ENCODE measurements at places on chromosomes 2 and 18. TPM values are rescaled to one million over a fixed set of nuclear protein-coding genes. Genes with fewer than 3 reads are reported as not detected.

PMAIP1 gene
- polyA plus RNA-seq: 10.4 TPM

DNA sequence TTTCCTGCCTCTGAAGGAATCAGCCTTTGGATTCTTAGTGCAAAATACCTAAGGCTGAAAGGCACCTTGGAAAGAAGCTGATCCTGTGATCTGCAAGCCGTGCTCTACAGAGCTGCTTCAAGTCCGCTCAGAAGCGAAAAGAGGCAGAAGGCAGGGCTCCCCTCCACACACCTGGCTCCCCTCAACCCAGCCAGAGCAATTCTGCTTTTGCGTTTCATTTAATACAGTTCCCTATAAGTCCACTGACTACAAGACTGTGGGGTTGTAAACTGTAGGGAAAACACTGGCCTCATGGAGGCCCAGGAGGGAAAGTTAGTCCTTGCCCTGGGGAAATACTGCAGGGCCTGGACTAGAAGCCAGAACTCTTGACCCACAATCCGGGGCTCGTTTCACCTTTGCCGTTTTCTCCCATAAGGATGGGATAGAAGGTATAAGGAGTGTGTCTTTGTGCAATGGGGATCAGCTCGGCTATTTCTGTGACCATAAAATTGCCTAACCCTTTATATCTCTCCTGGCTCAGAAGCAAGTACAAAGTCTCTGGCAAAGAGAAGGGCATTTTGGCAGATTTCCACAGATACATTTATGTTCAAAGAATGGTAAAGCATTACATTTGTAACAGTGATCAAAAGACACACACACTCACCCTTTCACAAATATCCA is 95.8 kb upstream of the TEX51 start:
- no peaks in the 10 kb centered on the region for H3K4me1 ChIP-seq
- peaks cover 4% of the 10 kb centered on the region for H3K27me3 ChIP-seq
- H3K4me3 ChIP-seq: no peak overlapping the region
- no peak overlapping the region for H3K27ac ChIP-seq
- no peaks in the 10 kb centered on the region for H3K36me3 ChIP-seq

CREG2 gene
- 4.3 TPM for polyA plus RNA-seq

GPBAR1 gene
- 3.9 TPM for polyA plus RNA-seq

GRCh38 chr2:11314487-11314886 is 29.9 kb downstream of the ROCK2 start:
- H3K27me3 ChIP-seq: no peaks in the 10 kb centered on the region
- H3K36me3 ChIP-seq: no peaks in the 10 kb centered on the region
- H3K27ac ChIP-seq: no peak overlapping the region

All from large intestine (tissue), 12 donors.